ENCODE measurements at places on chromosomes 11 and 22.

DNA sequence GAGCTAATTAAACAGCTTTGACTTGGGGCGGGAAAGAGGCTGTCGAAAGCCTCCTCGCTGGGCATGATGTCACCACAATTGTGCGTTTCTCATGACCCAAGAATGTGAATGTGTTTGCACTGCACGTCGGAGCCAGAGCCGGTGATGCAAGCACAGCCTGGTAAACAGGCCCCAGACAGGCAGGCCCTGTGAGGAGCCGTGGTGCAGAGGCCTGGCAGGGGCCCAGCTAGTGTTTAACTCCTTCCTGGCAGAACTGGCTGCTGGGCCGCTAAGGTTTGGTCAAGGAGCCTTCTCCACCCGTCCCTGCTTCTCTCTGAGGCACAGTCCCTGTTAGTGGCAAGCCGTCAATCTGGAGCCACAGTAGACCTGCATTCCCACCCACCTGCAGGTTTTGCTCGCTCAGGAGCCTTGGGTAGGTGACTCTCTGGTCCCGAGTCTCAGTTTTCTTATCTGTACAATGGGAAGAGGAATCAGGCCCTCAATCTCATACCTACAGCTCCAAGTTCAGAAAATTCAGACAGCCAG, 25.4 kb upstream of the SMTN start:
- DNase-seq = peak; percentile 98

DNA sequence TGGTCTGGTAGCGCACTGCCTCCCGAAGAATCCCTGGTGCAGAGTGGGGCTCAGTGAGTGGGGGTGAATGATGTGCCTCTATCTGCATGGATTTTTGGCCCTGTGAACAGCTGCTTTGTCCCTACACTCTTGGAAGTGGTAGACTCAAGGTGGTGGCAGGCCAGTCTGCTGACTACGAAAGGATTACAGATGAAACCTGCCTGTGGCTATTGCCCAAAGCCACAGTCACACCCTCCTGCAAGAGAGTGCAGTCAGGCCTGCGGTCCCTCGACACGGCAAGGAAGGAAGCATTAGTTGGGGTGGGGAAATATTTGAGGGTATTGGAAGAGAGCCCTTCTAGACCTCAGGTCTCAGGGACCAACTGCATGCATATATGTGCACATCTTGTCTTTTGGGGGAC, 63.7 kb downstream of the DSCAML1 start:
- no peak for DNase-seq

- DNase-seq = no peak
Measured at GRCh38 chr11:63764340-63764678, 4.3 kb downstream of the ZFTA start.

- DNase-seq = no peak
Measured at GRCh38 chr11:112941104-112941503, 20.1 kb upstream of the NCAM1 start.

DNA sequence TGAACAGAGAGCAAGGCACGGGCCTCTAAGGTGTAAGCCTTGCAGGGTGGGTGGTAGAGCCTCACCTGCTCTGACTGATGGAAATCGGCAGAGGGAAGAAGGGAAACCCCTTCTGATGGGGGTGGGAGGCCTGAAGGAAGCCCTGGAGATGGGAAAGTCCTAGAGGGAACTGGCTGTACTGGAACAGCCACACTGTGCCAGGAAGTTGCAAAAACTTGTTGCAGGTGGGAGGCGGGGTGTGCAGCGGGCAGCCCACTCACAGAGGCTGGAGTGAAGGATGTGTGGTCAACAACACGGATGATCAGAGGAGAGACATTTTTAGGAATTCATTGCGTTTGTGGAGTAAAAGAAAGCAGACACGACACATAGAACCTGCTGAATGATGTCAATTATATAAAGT, 91.3 kb downstream of the ZC3H12C start:
- no peak for DNase-seq

DNA sequence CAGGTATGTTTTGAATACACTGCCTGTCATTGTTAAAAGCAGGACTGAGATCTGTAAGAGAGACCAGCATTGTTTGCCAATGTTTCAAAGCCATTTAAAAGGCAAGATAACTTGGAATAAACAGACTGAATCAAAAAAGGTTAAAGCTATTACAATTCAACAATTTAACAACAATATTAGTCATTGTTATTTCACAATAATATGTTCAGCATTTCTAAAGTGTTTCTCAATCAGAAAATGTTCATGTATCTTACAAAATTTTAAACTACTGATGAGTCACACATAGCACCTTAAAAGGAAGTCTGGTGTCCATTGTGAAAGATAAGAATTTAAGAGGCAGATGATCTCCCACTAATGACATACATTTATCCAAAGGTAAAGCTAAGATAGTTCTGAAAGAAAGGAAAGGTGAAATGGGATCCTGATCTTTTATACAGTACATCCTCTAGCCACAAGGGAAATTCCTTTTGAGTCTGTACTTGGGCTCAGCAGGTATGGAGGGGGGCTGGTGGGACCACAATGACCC, 79.7 kb downstream of the MAML2 start:
- DNase-seq = peak; percentile 90

DNA sequence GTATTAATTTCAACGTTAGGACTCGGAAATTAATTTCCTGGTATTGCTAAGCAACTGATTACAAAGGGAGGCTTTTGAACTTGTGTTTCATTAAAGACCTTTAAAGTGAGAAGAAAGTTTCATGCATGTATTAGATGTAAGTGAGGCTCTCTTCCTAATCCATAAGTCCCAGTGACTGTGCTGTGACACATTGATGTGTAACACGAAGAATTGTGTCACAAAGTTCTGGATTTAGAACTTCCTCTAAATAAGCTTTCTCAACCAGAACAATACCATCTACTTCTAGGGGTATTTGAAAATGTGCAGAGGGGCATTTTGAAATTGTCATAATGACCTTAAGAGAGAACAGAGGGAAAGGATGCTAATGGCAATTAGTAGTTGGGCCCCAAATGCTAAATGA, 14.4 kb downstream of the DCUN1D5 start:
- DNase-seq = no peak

- peak; percentile 77 for DNase-seq
Measured at GRCh38 chr11:10742460-10743208, 8.4 kb upstream of the CTR9 start.

DNA sequence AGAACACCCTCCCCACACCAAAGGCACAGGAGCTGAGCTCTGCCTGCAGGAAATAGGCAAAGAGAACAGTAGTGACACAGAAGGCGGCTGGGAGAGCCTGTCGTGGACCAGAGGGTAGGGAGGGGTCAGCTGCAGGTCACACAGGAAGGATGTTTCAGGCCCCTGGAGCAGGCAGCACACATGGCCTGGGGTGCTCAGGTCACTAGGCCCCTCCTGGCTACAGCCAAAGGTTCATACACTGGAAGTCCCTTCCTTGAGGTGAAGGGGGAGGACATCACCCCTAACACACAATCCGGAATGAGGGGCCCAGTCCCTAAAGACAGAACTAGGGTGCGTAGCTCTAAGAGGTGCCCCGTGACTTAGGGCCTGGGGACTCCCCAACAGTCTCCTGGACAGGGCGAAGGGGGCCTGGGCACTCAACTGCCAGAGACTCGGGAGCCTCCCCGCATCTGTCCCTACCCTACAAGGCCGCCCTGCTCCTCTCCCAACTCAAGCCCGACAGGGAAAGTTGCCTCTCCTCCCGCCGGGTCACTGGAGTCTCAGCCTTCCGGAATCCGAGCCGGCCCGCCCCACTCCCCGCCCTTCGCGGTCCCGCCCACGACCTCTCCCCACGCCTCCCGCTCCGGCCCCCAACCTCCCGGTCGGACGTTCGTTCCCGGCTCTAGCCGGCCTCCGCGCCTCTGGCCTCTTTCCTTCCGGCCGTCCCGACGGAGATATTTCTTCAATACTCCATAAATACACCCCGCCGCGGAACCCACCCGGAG, at the start of gene CYB5R2:
TSS of gene CYB5R2 (minus strand) at position 541 of the 764 bp plus-strand sequence. CDS start 675 bp downstream, outside the sequence.
- DNase-seq = peak; percentile 59

- peak; percentile 11 for DNase-seq
Measured at GRCh38 chr11:131136486-131136885, 220.2 kb upstream of the SNX19 start.
